ENCODE measurements at places on chromosomes 4 and X.

GRCh38 chrX:106341823-106342222, 173.7 kb downstream of the PWWP3B start:
- DNase-seq = no peak

DNA sequence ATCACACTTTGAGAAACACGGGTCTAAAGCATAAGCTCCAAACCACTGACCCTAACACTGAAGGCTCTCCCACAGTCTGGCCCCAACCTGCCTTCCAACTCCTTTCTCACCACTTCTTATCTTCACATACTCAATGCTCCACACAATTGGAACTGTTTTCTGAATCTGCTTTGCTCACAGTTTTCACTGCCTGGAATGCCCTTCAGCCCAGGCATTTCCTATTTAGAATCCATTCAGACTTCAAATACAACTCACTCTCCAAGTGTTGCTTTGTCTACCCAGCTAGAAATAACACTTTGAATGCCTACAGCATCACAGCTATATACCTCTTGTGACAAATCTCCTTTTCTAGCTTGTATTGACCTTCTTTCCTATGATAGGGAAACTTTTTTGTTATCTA, 10.2 kb downstream of the OTUD4 start:
- no peak for DNase-seq

DNA sequence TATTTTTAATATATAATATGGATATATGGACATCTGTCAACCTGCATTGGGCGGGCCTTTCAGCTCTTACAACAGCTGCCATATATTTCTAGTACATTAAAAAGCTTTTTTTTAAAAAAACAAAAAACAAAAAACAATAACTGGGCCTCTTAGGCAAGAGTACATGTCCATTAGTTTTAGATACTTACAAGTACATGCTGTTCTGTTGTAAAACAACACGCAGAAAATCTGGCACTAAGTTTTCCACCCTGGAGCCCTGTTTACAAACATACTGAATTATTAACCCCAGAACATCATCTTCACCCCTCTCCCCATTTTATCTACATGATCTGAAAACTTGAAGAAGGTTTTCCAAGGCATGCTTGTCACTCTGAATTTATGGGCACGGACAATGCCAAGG, 29.8 kb downstream of the RAI2 start:
- no peak for DNase-seq

DNA sequence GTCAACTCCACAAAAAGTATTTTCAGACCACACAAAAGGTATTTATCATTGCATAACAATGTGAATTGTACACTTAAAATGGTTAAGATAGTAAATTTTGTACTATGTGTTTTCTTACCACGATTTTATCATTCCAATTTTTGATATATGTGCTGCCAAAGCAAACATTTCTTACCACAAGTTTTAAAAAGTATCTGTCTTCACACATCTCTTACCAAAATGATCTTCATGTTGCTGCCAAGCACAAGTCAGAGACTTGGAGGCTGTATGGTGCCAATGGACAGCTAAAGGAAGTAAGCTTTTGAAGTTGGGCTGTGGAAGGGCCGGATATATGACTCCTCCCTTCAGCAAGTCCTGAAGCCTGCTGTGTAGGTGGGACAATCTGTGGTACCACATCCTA, 67.9 kb downstream of the TMLHE start:
- no peak for DNase-seq

GRCh38 chr4:74258963-74259362, 49.3 kb upstream of the EPGN start:
- DNase-seq = no peak

GRCh38 chrX:80578517-80579105, 158.4 kb downstream of the TENT5D start:
- no peak for DNase-seq

DNA sequence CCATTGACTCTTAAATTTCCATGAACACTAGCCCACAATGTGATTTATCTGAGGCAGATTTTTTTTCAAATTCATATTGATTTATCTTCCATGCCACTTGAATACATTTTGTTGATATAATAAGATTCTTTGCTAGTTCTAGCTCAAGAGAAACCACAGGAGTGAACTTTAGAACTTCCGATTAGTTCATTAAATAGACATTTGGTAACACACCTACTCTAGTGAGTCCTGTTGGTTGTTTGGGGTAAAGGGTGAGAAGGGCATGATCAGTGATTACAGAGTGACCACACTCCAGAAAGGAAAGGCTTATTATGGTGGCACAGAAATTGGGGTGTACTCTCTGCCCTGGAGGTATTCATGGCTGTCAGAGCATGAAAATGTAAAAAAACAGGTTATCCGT, 120.4 kb downstream of the CDKL5 start:
- no peak for DNase-seq

- DNase-seq = no peak
Observed at GRCh38 chrX:10086676-10087075, 70.1 kb upstream of the CLCN4 start.

DNA sequence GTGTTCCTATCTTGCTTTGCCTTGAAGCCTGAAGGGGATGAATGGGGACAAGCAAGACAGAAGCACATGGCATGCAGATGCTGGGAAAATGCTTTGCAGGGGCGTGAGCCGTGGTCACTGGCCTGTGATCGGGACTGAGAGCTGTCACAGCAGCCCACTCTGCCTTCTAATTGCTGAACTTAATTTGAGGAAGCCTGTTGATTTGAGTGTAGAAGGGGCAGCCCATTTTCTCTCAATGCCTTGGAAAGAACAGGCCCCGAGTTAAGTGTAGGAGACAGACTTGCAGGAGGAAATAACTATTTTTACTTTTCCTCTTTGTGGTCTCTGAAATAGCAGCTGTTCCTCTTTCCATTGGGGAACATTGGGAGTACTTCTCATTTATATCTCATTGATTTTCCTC, 26.1 kb upstream of the TBC1D1 start:
- no peak for DNase-seq

GRCh38 chrX:30626402-30626801, 26.8 kb upstream of the GK start:
- no peak for DNase-seq

DNA sequence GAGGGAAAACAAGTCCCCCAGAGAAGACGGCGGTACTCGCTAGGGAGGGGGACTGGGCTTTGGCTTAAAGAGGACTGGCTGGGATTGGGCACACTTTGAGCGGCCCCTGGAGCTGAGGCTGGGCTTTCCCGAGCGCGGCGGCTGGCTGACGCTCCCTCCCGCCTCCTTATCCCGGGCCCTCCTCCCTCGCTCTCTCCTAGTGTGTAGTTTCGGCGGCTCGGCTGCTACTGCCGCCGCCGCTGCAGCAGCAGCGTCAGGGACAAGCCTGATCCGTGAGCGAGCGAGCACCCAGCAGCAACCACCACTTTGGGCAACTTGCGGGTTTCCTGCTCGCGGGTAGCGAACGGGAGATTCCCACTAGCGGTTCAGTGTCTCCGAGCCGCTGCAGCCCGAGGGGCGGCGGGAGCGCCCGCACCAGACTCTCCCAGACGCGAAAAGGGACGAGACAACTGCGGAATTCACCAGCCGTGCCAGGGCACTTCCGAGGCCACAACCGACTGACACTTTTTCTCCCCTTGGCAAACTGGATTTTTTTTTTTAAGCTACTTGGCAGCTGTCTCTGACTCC, 632 bp upstream of the PCDH7 start:
- no peak for DNase-seq

GRCh38 chr4:126899331-126899801, 733.4 kb upstream of the INTU start:
- DNase-seq = no peak

GRCh38 chrX:22430701-22431100, 158.0 kb downstream of the CBLL2 start:
- no peak for DNase-seq

DNA sequence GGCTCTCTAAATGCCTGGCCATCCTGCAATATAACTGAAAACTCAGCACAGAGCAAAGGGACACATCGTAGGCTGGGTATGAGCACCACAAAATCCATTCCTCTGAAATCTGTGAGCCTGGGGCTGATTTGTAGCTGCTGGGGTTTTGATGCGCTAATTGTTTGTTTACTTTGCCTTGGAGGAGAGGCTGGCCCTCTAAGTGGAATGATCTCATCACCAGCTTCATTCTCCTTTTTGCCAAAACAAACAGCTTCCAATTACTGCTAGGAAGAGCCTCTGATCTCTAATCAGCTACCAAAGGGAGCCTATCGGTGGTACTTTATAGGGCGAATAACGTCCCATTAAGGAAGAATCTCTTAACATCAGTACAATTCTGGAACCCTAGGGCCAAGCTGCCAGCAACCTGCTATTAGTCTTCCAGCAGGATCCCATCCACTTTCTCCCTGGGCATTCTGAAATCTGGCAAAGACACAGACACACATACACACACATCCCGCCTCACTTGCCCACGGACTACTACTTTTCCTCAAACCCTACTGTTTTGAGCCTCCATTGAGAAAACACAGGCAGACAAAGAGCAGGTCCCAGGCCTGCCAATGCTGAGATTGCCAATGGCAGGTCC, 5.8 kb downstream of the ANOS1 start:
- DNase-seq = no peak

DNA sequence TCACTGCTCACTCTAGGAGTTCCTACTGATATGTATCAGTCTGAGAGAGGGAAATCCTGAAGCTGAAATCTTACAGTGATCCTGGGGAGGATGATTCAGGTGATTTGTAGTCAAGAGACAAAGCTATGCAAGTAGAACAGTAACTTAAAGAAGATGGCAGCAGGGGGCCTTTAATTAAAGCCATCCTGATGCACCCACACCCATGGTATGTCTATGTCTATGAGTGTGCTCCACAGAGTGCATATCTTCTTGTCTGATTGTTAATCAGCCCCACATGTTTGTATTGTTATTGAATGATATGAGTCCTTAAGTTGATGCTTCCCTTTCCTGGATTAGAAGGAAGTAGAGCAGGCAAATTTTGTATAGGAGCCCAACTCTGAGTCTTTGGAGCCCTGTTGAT, 78.8 kb downstream of the NHS start:
- no peak for DNase-seq

GRCh38 chr4:176044589-176044951, 21.1 kb upstream of the WDR17 start:
- DNase-seq = no peak

GRCh38 chr4:6520978-6521377, 48.6 kb upstream of the PPP2R2C start:
- DNase-seq = no peak

- DNase-seq = no peak
Observed at GRCh38 chrX:154712781-154713740, 37.8 kb downstream of the GAB3 start.

- DNase-seq = no peak
Observed at GRCh38 chrX:140572724-140573123, 67.9 kb upstream of the SOX3 start.

DNA sequence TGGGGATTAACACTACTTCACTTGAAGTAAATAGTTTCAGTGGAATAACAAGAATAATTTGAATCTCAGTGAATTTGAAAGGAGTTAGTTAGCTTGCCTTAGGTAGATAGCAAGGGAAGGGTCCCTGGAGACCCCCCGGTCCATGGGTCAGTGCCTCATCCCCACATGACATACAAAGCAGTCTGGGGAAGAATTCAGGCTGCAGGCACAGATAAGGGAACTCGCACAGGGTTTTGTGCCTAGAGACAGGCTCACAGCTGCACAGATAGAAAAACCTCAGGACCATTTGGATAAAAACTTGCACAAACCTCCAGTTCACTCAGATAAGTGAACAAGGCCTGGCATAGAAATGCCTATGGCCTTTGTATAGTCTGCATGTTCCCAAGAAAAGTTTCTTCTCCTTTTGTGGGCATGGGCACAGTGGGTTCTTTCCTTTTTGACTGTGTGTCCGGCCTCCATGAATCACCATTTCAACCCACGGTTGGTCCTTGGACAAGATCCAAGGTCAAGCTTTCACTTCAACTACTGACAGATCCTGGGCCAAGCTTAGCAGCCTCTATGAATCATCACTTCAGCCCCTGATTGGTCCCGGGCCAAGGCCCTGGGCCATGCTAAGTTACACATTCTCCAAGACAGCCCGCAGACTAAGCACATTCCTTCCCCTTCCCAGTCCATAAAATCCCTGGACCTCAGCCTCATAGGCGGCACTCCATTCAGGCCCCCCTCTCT, 108.3 kb upstream of the KLHL4 start:
- no peak for DNase-seq

GRCh38 chrX:72255445-72255844, 16.6 kb upstream of the ERCC6L start:
- no peak for DNase-seq

DNA sequence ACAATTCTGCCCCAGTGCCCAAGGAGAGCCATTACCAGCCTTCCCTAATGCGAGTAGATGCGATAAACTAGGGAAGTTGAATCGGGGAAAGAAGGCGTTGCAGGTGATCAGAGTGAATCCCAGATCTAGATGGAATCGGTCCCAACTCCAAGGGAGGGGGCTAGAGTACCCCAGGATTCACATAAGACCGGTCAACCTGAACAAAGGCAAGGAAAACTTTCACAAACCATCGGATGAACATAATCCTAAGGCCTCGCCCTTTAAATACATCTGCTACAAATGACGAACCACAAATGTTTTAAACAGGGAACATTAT, 11.2 kb upstream of the ZCCHC13 start:
- no peak for DNase-seq

GRCh38 chrX:140943513-140943912, 58.9 kb upstream of the SPANXB1 start:
- no peak for DNase-seq

- no peak for DNase-seq
Observed at GRCh38 chr4:77002321-77003107, 53.0 kb downstream of the SEPTIN11 start.
